ENCODE measurements at places on chromosomes 3 and 15.

GRCh38 chr3:63951492-63952247, 39.5 kb upstream of the SCAANT1 start:
- no peak for DNase-seq

- DNase-seq = no peak
Observed at GRCh38 chr3:39158148-39158715, 4.8 kb upstream of the CSRNP1 start.

GRCh38 chr15:52069559-52069958, 43.0 kb downstream of the BCL2L10 start:
- DNase-seq = no peak

DNA sequence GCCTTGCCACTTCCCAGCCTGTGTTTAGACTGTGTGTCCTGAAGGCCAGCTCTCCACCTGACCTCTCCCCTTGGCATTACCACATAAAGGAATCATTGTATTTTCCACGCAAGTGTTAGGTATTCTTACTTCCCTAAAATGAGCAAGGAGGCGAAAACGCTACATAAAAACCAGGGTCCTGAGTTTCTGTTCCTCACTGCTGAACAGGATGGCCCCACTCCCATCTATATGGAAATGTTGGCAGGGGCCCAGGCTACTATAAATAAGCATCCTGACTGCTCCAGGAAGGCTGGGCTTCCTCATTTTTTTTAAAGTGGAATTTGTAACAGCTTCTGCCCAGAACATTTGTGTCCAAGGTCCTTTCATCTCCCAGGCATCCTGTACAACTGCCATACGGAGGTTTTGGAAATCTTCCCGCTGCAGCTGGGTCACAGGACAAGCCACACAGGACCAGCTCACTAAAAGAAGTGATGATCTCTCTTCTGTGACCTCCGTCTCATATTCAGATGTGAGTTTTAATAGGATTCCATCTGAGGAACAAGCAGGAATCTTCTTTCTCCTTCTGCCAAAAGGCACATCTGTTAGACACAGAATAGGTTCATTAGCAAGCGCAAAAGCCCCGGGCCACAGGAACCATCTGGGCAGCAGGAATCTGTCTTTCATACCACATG, 56.4 kb upstream of the LIMD1 start:
- DNase-seq = no peak

- no peak for DNase-seq
Observed at GRCh38 chr15:48759921-48760320, 50.9 kb downstream of the CEP152 start.

- DNase-seq = no peak
Observed at GRCh38 chr15:73378089-73378488, 9.3 kb upstream of the HCN4 start.

DNA sequence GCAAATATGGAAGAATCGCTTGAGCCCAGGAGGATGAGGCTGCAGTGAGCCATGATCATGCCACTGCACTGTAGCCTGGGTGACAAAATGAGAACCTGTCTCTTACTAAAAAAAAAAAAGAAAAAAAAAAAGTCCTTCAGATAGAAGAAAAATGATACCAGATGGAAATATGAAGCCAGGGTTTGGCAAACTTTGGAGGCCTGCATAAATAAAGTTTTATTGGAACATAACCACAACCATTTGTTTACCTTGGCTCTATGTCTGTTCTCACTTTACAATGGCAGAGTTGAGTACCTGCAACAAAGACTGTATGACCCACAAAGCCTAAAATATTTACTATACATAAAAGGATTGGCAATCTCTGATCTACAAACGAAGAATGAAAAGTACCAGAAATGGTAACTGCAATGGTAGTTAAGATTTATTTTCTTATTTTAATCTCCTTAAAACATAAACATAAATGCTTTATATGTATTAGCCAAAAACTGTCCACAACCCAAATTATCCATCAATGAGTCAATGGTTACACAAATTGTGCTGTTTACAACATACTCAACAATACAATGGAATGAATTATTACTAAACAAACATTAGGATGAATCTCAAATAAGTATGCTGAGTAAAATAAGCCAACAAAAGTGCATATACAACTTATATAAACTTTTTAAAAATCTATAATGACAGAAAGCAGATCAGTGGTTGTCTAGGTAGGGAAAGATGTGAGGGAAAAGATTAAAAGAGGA, 41.8 kb downstream of the GOLGB1 start:
- DNase-seq = no peak

- no peak for DNase-seq
Observed at GRCh38 chr3:58526515-58526957, 10.5 kb downstream of the ACOX2 start.

DNA sequence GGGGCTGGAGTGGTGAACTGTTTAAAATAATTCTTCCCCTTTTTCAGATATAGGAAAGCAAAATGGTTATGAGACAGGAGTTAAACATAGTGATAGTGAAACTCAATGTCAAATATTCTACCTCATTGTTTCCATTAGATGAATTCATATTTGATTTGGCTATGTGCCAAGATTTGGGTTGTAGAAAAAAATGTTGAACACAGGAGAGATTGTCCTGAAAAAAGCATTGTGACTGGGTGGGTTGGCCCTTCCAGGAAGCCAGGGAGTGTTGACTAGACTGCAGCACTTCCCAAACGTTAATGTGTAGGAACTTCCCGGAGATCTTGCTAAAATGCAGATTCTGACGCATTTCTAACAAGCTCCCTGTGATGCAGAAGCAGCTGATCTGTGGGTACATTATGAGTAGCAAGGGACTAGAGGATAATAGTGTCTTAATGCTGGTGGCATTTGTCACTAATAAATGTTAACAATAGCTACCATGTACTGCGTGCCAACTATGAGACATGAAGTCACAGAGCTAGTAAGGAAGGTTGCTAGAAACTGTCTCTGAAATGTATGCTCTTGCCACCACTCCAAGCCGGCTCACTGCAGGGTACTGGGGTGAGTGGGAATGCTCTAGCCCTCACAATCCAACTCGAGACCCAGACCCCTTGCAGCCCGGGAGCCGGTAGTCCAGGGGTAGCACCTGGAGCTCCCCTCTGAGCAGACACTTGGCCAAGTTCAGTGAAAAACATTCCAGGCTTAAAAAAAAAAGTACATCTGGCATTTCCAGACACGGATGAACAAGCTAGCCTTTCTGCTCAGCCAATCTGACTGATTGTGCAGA, 120.6 kb downstream of the CD47 start:
- no peak for DNase-seq

- DNase-seq = no peak
Observed at GRCh38 chr15:81326466-81327212, 2.7 kb upstream of the STARD5 start.

DNA sequence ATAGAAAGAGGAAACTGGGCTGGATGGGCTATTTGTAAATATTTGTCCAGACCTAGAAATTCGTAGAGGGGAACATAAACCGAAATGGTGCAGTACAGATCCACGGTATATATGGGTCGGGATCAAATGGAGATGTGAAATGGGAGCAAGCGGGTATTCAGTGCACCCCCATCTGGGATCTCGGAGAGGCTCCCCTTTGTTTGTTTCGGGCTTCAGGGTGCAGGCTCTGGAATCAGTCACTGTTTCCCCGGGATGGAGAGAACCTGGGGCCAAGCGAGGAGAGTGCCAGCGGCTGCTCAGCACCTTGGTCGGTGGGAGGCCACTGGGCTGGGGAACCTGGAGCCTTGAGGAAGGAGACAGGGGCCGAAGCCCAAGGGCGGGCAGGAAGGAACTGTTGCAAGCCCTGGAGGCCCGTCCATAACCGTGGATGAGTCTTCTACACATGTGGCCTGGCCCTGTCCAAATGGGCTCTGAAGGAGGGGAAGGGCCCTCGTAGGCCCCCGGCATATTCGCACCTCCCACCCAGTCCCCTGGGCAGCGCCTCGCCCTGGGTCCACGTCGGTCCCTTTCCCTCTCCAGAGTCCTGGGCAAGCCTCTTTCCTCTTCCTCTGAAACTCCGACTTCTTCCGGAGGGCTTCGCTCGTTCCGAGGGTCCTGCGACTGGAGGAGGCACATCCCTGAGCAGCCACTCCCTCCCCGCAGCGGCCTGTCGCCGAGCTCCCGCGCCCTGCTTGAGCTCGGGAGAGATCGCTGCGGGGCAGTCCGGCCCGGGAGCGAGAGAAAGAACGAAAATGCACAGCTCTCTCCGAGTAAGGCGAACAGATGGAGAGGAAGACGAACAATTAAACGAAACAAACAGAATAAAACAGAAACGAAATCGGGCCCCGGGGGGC, 3.0 kb downstream of the ISL2 start:
- DNase-seq = no peak

GRCh38 chr15:97691799-97692198, 268.7 kb upstream of the ARRDC4 start:
- DNase-seq = no peak

- no peak for DNase-seq
Observed at GRCh38 chr3:34056951-34057390, 258.5 kb downstream of the PDCD6IP start.
